ENCODE measurements at places on chromosomes 6 and 20.

GRCh38 chr20:1005452-1006027, 3.4 kb upstream of the RSPO4 start:
- DNase-seq = no peak

- DNase-seq = no peak
Measured at GRCh38 chr6:33816911-33817310, 13.1 kb upstream of the MLN start.

- DNase-seq = peak; percentile 40
Measured at GRCh38 chr6:33694401-33694931, 17.0 kb downstream of the UQCC2 start.

DNA sequence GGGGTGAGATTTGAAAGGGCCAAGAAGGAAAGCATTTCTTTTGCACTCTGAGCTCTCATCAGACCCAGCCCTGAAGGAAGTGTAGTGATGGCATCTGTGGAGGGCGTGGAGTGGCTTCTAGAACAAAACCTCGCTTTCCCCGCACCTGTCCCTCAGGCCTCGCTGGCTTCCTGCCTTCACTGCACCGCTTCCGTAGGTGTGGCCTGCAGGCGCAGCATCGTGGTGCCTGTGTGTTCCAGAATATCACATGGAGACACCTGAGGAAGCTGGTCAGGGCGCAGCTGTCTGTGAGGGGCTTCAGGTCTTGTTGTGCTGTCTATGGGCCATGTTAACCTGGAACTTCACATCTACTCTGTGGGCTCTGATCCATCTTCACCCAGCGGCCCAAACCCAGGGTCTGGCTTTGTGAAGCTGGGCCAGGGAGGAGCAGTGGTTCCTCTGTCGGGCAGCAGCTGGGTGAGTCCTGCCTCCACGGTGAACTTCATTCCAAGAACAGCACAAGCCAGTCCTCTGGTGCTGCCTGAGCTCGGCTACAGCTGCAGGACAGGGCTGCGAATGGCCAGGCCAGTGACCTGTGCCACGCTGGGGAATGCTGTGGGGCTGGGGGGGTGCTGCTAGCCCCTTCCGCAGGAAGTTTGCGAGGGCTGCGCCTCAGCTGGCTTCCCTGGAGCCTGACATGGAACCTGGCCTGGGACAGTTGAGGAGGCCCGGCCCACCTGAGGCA, 40.9 kb downstream of the DSTN start:
- peak; percentile 25 for DNase-seq

DNA sequence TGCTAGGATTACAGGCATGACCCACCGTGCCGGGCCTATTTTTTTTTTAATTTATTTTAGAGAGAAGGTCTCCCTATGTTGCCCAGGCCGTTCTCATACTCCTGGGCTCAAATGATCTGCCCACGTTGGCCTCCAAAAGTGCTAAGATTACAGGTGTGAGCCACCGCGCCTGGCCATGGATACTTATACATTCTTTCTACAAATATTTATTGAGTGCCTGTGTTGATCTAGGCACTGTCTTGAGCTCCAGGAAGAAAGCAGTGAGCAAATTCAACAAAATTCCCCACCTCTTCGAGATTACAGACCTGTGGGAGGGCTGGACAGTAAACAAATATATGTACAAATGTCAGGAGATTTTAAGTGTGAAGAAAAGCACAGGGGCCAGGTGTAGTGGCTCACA, 37.9 kb downstream of the MGME1 start:
- DNase-seq = no peak

GRCh38 chr6:21628160-21628559, 34.6 kb downstream of the SOX4 start:
- DNase-seq = no peak

GRCh38 chr6:119124079-119124824, 45.8 kb upstream of the FAM184A start:
- DNase-seq = no peak

- no peak for DNase-seq
Measured at GRCh38 chr6:104404377-104404776, 455.3 kb downstream of the HACE1 start.
